ENCODE measurements at places on chromosomes 4 and X. TPM values are rescaled to one million over a fixed set of nuclear protein-coding genes. Genes with fewer than 3 reads are reported as not detected.

DNA sequence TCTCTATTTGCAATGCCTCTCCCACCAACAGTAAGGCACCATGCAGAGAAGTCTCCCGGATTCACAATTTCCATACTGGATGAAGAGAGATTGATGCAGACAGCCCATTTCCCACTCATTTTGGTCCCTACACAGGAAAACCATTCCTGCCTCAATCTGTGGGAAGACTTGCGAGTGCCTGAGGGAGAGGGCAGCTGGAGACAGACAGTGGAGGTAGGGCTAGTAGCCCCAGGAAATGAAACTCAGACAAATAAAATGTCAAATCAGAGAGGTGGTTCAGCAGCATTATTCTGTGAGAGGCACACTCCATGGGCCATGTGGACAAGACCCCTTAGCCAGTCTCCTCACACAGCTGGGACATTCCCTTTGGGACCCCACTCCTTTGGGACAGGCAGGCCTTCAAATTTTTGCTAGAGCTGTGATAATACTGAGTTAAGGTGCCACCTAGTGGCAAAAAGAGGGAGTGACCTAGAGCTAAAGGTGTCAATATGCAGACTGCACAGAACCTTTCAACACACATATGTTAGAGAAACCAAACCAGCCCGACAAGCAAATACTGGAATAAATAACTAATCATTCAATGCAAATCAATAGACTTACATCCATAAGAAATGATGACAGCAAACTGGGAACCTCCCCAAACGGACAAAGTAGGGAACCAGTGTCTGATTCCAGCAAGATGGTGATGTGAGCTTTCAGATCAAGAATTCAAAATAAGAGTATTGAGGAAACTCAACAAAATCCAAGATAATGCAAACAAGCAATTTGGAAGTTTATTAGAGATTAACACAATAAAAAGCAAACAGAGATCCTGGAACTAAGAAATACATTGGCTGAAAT lies 1865.3 kb upstream of the AGA start:
- peak; percentile 11 for DNase-seq

DNA sequence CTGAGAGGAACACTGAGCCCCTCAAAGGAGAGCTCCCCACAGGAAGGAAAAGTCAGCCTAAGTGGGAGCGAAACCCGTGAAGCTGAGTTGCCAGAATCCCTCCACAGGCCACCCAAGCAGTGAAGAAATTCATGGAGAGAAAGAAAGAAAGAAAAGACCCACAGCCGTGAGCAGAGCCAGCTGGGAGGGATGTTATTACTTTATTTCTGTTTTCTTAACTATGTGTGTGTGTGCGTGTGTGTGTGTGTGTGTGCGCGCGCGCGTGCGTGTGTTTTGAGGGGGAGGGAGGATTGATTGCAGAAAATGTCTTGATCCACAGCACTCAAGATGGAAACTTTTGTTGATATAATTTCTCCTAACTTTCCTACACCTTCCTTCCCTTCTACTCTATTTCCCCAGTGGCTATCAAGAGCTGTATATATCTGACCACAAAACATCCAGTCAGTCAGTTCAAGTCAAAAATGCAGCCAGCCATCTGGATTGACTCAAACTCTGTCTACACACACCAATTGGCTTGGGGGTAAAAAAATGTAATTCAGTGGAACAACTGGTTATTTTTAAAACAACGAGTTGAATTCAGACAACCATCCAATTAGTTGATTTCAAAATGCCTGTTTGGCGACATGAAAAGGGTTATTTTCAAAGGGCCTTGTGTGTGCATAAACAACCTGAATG lies 13.8 kb upstream of the GPC3 start:
- DNase-seq: peak; percentile 33

Gene FAT1
- total RNA-seq: 454 TPM

Gene SLC10A6
- under 0.01 TPM for total RNA-seq

Gene SLC16A2
- total RNA-seq: 10.6 TPM

GRCh38 chr4:6905516-6906445 lies 3.8 kb upstream of the TBC1D14 start:
- no peak for DNase-seq

DNA sequence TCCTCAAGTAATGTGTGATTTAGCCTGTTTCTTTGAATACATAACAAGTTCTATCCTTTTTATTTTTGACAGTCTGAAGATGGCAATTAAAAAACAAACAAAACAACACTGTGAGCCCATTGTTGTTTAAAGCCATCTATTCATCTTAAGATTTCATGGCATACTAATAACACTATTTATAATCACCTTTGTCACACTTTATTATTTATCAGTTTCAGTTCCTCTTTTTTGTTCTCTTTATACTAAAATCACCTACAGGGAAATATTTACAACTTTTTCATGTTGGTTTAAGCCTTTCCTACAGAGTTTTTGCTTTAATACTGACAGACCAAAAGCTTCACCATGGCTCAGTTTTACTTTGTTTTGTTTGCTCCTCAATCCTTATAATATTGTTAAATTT lies 247.4 kb upstream of the CTSO start:
- DNase-seq: no peak

- DNase-seq: no peak
Measured at GRCh38 chr4:28351826-28352225, 1491.2 kb downstream of the STIM2 start.

Gene BST1
- total RNA-seq: 19.9 TPM

DNA sequence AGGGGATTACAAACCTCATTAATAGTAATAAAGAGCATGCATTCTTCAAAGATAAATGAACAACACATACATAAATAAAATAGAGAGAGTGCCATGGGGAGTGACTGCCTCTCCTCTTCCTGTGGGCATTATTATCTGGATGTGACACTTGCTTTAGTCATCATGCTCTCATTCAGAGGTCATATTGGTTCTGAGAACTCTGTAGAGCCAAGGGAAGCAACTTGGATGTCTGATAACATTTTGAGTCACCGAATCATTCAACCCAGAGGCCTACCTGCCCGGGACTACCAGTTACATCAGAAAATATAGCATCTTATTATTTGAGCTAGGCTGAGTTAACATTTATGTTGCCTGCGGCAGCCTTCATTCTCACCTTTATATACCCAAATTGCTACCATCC lies 489.5 kb downstream of the STIM2 start:
- no peak for DNase-seq

Gene TKTL1
- not detected for total RNA-seq
